ENCODE measurements at places on chromosomes 1 and 21. TPM values are rescaled to one million over a fixed set of nuclear protein-coding genes. Genes with fewer than 3 reads are reported as not detected.

The CFHR5 gene
- not detected for polyA plus RNA-seq

The SPRR2E gene
- 2.2 TPM for polyA plus RNA-seq

The LRRIQ3 gene
- 1.0 TPM for polyA plus RNA-seq

GRCh38 chr1:8629241-8630091, 188.0 kb downstream of the RERE start:
- DNase-seq = no peak

The ERRFI1 gene
- polyA plus RNA-seq = 32.5 TPM
